ENCODE measurements at places on chromosomes 16 and 17.

DNA sequence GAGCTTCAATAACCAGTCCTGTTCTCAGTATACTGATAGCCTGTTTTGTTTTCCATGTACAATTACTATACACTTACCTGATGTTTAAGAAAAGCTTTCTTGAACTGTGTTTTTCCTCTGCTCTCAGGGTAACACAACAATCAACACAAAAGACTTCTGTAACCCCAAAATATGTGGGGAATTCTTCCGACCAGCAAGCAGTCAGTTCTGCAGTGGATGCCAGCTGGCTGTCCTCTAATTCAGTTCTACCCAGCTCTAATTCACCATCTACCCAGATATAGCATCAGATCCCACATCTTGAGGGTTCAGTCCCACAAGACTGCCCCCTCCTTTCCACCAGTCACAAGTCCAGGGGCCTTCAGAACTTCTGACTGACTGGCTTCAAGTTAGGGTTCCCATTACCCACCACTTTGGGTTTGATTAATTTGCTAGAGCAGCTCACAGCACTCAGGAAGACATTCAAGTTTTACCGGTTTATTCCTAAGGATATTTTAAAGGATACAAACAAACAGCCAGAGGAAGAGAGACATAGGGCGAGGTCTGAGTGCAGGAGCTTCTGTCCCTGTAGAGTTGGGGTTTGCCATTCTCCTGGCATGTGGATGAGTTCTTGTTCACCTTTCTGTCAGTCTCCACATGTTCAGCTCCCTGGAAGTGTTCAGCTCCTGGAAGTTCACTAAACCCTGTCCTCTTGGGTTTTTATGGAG, 178.2 kb downstream of the CHD9 start:
- H3K4me1 ChIP-seq: no peaks in the 10 kb centered on the region
- DNase-seq: no peak
- H3K27me3 ChIP-seq: no peaks in the 10 kb centered on the region
- peaks cover 39% of the 10 kb centered on the region for H3K36me3 ChIP-seq
- H3K27ac ChIP-seq: no peak overlapping the region

- peak overlapping the region; percentile 86 for H3K27ac ChIP-seq
- H3K36me3 ChIP-seq: peaks cover 59% of the 10 kb centered on the region
- no peaks in the 10 kb centered on the region for H3K27me3 ChIP-seq
- H3K4me3 ChIP-seq: peak overlapping the region; percentile 74
- H3K4me1 ChIP-seq: peaks cover 40% of the 10 kb centered on the region
These were observed 1.6 kb downstream of the UBTF start for GRCh38 chr17:44217738-44218343.

DNA sequence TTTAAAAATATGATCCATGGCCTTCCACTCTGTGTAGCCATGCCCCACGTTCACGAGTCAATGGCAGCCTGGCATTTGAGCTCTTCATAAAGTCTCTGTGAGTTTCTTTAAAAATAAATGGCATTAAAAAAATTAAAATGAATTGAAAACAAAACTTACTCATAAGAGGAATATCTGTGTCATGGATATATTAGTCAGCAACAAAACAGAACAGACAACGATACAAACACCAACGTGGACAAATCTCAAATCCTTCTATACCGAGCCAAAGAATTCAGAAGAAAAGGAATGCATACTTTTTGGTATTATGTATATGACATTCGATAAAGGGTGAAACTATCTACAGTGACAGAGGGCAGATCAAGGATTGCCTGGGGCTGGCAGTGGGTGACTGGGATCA, 8.2 kb upstream of the CMIP start:
- DNase-seq: no peak
- H3K27ac ChIP-seq: no peak overlapping the region
- H3K4me1 ChIP-seq: peaks cover 18% of the 10 kb centered on the region
- H3K4me3 ChIP-seq: no peak overlapping the region
- peaks cover 3% of the 10 kb centered on the region for H3K36me3 ChIP-seq

DNA sequence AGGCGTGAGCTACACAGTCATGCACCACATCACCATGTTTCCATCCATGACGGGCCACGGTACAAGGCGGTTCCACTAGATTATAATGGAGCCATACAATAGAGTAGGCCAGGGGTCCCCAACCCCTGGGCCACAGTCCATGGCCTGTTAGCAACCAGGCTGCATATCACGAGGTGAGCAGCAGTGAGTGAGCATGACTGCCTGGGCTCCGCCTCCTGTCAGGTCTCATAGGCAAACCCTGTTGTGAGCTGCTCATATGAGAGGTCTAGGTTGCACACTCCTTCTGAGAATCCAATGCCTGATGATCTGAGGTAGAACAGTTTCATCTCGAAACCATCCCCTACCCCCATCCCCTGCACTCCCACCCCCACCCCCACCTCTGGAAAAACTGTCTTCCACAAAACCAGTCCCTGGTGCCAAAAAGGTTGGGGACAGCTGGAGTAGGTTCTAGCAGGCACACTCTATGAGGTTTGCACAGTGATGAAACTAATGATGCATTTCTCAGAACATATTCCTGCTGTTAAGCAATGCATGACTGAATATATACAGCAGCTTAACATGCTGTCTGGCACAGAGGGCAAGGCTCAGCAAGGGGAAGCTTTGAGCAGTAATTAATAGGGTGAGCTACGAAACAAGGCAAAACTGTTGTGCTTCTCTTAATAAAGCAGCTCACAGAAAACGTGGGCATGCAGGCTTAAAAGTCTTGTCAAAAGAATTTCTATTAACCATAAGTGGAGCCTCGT, 108.0 kb downstream of the VPS53 start:
- no peaks in the 10 kb centered on the region for H3K27me3 ChIP-seq
- no peak overlapping the region for H3K4me3 ChIP-seq
- peaks cover 6% of the 10 kb centered on the region for H3K36me3 ChIP-seq
- no peak for DNase-seq

DNA sequence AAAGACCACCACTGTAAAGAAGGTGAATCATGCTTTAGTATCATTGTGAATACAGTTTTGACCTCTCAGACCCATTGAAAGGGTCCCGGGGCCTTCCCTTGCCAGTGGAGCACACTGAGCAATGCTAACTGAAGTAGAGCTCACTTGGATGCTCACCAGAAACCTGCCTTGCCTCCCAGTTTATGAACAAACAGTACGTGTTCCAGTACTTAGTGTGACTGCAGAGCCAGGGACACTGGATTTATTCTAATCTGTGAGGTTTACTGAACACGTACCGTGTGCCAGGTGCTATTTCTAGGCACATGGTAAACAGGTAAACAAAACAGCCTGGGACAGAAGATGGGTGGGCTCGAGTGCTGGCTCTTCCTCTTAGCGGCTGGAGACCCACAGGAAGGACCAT, 79.6 kb downstream of the FOXL1 start:
- no peak overlapping the region for H3K4me3 ChIP-seq
- H3K4me1 ChIP-seq: no peaks in the 10 kb centered on the region
- no peak overlapping the region for H3K27ac ChIP-seq
- peaks cover 36% of the 10 kb centered on the region for H3K27me3 ChIP-seq

- DNase-seq: no peak
- no peaks in the 10 kb centered on the region for H3K4me1 ChIP-seq
- no peaks in the 10 kb centered on the region for H3K36me3 ChIP-seq
These were observed 259.4 kb upstream of the AXIN2 start for GRCh38 chr17:65820811-65821210.

- H3K4me3 ChIP-seq: no peak overlapping the region
- H3K4me1 ChIP-seq: peaks cover 6% of the 10 kb centered on the region
- DNase-seq: no peak
- no peak overlapping the region for H3K27ac ChIP-seq
These were observed 32.8 kb downstream of the FBXO31 start for GRCh38 chr16:87350681-87351319.

GRCh38 chr17:77523540-77523939, 382.8 kb downstream of the SEC14L1 start:
- no peak overlapping the region for H3K27ac ChIP-seq
- H3K4me3 ChIP-seq: no peak overlapping the region
- no peaks in the 10 kb centered on the region for H3K4me1 ChIP-seq
- DNase-seq: no peak
- H3K27me3 ChIP-seq: no peaks in the 10 kb centered on the region

GRCh38 chr16:55825115-55825728, 7.7 kb downstream of the CES1 start:
- H3K27me3 ChIP-seq: peaks cover 49% of the 10 kb centered on the region
- no peak for DNase-seq
- H3K27ac ChIP-seq: no peak overlapping the region
- H3K4me1 ChIP-seq: no peaks in the 10 kb centered on the region
- no peak overlapping the region for H3K4me3 ChIP-seq
- H3K36me3 ChIP-seq: peaks cover 4% of the 10 kb centered on the region

DNA sequence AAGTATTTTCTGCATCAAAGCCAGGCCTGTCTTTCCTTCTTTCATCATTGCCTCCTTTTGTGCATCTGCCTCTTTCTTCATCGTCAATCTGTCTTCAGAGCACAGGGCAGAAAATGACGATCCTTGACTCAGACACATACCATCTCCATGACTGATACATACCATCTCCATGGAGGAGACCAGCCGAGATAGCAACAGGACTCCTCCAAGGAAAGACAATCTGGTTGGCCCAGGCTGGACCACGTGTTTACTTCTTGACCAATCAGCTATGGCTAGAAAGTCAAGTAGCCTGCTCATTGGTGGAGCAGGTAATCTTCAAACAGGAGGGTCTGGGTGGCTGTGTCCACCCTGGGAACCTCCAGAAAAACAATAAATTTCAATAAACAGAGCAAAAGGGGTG, 164.6 kb downstream of the CPPED1 start:
- DNase-seq: no peak
- H3K4me1 ChIP-seq: no peaks in the 10 kb centered on the region
- H3K27me3 ChIP-seq: peaks cover 8% of the 10 kb centered on the region

- H3K27me3 ChIP-seq: peaks cover 99% of the 10 kb centered on the region
- H3K4me1 ChIP-seq: no peaks in the 10 kb centered on the region
- no peaks in the 10 kb centered on the region for H3K36me3 ChIP-seq
- no peak overlapping the region for H3K27ac ChIP-seq
These were observed 5.9 kb downstream of the KRT14 start for GRCh38 chr17:41580687-41581365.

- DNase-seq: no peak
- H3K36me3 ChIP-seq: no peaks in the 10 kb centered on the region
- H3K4me3 ChIP-seq: no peak overlapping the region
- H3K27ac ChIP-seq: no peak overlapping the region
These were observed 147.4 kb upstream of the SDK2 start for GRCh38 chr17:73791631-73792030.

GRCh38 chr17:79919164-79919585, 79.9 kb upstream of the CBX4 start:
- peaks cover 57% of the 10 kb centered on the region for H3K27me3 ChIP-seq
- peaks cover 5% of the 10 kb centered on the region for H3K4me1 ChIP-seq
- no peaks in the 10 kb centered on the region for H3K36me3 ChIP-seq
- DNase-seq: no peak

DNA sequence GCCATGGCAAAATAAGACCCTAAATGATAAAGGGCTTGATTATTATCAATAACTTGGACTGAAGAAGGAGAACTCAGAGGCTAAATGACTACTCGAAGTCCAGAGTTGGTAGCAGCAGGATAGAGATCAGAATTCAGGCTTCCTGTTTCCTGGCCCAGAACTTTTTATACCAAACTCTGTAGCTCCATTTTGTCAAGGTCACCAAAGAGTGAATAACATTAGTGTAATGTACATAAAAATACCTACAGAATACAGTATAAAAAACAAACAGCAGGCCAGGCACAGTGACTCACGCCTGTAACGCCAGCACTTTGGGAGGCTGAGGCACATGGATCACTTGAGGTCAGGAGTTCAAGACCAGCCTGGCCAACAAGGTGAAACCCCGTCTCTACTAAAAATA, 79.0 kb downstream of the ARHGAP17 start:
- no peak for DNase-seq
- H3K27ac ChIP-seq: no peak overlapping the region
- H3K27me3 ChIP-seq: no peaks in the 10 kb centered on the region
- peaks cover 83% of the 10 kb centered on the region for H3K36me3 ChIP-seq
- no peaks in the 10 kb centered on the region for H3K4me1 ChIP-seq

- H3K27me3 ChIP-seq: peaks cover 12% of the 10 kb centered on the region
- H3K4me3 ChIP-seq: no peak overlapping the region
- peaks cover 22% of the 10 kb centered on the region for H3K4me1 ChIP-seq
- DNase-seq: peak; percentile 47
These were observed 6.0 kb upstream of the GLIS2 start for GRCh38 chr16:4309833-4310266.

GRCh38 chr17:77266891-77267341, 126.1 kb downstream of the SEC14L1 start:
- no peak overlapping the region for H3K27ac ChIP-seq
- no peak overlapping the region for H3K4me3 ChIP-seq
- H3K4me1 ChIP-seq: no peaks in the 10 kb centered on the region
- no peaks in the 10 kb centered on the region for H3K36me3 ChIP-seq
- H3K27me3 ChIP-seq: peaks cover 23% of the 10 kb centered on the region

DNA sequence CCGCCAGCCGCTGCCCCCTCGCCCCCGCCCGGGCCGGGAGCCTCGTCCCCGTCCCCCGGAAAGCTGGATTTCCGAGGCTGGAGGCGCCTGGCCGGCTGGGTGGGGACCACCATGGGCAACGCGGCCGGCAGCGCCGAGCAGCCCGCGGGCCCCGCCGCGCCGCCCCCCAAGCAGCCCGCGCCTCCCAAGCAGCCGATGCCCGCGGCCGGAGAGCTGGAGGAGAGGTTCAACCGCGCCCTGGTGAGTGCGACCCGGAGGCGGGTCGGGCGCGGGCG, 266 bp downstream of the FMNL1 start:
- H3K27ac ChIP-seq: no peak overlapping the region
- DNase-seq: no peak
- H3K4me3 ChIP-seq: peak overlapping the region; percentile 98
- H3K4me1 ChIP-seq: peaks cover 66% of the 10 kb centered on the region

- no peak overlapping the region for H3K27ac ChIP-seq
- H3K4me1 ChIP-seq: no peaks in the 10 kb centered on the region
- no peak overlapping the region for H3K4me3 ChIP-seq
- H3K27me3 ChIP-seq: no peaks in the 10 kb centered on the region
These were observed 205.6 kb downstream of the SPECC1 start for GRCh38 chr17:20214794-20215193.

- no peak for DNase-seq
- H3K27me3 ChIP-seq: peaks cover 88% of the 10 kb centered on the region
- H3K4me1 ChIP-seq: peaks cover 4% of the 10 kb centered on the region
- H3K36me3 ChIP-seq: no peaks in the 10 kb centered on the region
These were observed 5.7 kb downstream of the WSCD1 start for GRCh38 chr17:6075845-6076244.

- no peak overlapping the region for H3K4me3 ChIP-seq
- H3K27ac ChIP-seq: peak overlapping the region; percentile 63
- H3K4me1 ChIP-seq: peaks cover 44% of the 10 kb centered on the region
These were observed 46.0 kb downstream of the CACNG1 start for GRCh38 chr17:67090341-67090740.

Data from effector memory CD8-positive, alpha-beta T cell (primary cell).